ENCODE measurements at places on chromosomes 4 and X. TPM values are rescaled to one million over a fixed set of nuclear protein-coding genes. Genes with fewer than 3 reads are reported as not detected.

AMTN gene
- not detected for total RNA-seq

GABRB1 gene
- 48.8 TPM for total RNA-seq

FABP2 gene
- not detected for total RNA-seq

STAP1 gene
- total RNA-seq: not detected

BRS3 gene
- not detected for total RNA-seq

USP17L28 gene
- total RNA-seq: not detected

RBM46 gene
- total RNA-seq: 0.27 TPM

PNCK gene
- total RNA-seq: 21.0 TPM

DNA sequence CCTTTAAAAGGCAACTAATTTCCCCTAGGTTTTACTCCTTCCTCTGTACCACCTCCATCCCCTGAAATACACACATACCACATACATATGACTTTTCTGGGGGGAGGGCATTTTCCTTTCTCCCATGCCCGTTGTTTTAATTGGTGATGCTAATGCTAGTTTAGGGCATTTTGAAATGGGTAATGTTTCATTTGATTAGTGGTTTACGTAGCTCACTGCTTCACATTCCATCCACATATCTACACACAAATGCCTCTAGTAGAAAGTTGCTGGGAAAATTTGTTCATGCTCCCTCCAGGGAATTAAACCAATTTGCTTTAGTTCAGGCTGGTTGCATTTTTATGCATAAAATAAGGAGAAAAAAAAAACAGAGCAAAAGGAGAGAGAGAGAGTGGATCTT lies 231.2 kb downstream of the FRAS1 start:
- no peak for DNase-seq

DNA sequence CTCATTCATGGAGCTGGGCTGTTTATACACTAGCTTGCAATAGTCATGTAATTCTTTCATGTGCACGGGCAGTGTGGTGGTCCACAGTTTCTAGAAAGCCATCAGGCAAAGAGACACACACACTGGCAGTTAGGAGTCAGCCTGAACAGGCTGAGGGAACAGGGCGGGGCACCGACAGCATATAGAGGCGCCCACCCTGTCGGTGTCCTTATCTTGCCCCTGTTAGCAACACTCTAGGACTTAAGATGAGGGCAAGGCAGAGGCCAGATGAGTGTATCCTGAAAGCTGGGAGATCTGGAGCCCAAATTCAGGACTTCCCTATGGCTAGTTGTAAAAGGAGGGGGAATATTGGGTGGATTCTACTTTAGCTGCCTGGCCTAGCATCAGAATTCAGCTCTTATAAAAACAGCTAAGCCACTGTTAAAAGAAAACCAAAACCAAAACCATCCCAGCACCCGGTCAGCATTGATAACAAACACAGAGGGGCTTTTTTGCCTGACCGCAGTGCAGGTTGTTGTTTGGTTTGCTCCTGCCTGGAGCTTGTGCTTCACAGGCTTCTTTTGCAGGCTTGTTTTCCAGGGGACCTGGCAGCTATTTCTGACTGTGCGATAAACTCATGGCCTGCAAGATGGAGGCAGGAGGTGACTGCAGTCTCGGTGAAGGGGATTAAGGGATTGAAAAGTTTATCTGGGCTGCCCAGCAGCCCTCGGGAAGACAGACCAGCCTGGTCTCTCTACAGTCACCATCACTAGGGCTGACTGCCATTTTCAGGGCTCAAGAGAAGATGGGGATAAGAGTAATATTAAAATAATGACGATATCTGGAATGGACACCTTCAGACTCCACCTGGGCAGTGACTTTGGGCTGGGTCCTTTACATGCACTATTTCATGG lies 638.9 kb downstream of the MID1IP1 start:
- no peak for DNase-seq

DNA sequence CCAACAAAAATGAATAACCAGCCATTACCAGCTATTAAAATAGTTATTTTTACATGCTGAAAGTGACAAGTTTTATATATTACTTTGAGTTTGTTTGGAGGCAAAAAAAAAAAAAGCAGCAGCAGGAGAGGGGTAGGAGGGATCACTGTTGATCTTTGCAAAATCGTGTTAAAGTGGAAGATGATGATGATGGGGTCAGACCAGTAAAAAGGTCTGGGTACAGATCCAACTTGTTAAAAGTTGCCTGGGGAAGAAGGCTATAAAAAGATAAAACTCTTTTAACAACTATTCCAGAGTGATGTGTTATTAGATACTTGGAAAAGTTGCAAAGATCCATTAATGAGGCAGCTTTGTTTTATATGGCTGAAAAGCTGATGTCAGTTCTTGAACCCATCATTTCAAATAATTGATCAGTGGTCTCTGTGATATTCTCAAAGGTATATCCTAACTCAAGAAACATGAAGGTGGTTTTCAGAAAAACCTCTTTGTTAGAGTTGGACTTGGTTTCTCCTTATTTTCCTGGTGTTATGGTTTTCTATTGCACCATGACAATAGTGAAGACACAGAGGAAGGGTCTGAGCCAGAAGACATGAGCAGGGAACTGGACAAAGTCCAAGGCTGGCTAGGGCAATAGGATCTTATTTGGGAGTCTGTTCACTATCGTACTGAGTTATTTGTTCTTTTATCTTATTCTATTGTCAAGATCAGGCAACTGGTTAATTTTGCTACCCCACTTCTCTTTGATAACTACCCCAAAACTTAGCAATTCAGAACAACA lies 44.8 kb downstream of the EDNRA start:
- no peak for DNase-seq

DNA sequence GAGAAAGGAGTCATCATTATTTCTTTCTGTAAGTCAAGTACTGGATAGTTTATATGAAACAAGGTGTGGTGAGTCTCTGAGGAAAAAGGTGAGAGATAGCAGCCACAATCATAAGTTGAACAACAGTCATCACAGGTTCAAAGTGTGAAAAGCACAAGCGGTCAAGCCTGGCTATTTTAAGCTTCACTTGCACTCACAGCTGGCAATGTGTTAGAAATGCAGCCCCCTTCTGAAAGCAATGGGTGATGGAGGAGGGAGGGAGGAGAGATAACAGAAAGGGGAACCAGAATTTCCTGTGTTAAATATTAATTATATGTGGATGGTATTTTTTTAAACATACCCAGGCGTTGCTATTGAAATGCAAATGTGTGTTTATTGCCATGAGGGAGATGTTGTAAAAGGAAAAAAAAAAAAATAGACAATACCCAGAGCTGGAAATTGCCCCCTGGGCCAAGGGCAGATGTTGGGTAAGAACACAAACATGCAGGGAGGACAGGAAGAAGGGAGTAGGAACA lies 26.9 kb upstream of the BMP3 start:
- DNase-seq: no peak

DNA sequence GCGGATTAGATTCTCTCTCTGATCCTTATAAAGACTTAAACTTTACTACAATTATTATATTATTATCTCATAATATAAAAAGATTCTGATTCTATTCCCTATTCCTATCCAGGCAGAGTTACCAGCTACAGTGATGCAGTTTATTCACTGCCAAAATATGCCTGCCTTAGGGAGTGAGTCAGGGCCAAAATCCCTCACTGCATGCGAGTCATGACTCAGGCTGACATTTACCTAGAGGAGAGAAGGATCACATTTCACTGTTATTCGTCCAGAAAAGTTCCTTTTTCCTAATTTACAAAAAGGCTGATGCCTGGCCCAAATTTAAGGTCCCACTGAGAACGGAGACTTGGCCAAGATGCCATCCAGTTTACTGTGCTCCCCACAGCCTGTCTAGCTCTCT lies 168.5 kb upstream of the LDB2 start:
- no peak for DNase-seq

DNA sequence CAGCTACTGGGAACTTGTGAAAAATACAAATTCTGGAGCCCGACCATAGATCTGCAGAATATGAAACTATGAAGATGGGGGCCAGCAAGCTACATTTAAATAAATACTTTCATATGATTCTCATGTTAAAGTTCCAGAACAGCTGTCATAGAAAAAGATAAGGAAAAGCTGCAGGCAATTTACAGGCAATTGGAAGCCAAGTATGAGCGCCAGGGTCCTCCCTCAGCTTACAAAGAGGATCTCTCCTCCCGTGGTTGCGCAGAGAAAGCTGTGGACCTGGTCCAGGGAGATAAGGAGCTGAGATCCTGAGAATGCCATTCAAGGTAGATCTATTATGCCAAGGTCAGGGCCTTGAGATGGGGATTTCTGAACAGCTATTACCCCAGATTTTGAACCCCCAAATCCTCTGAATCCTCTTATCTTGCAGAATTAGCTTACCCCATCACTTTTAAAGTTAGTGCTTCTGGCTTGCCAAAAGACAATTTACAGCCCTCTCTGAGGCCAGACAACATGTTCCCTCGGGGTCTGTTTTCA lies 25.6 kb upstream of the FRAS1 start:
- DNase-seq: no peak

DNA sequence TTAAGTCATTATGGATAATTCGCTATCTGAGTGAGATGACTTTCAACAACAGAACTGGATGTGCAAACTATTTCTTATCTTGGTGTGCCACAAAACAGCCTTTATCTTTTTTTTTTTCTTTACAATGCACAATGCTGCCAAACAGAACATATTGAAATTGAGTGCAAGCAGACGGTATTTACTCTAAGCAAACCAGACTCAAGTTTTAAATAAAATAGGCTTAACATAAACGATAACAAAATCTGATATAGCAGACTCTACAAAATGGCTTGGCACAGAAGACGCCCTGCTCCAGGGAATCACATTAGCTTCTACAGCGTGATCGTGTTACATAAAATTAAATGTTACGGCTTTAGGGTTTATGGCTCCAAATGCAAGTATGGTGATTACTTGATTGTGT lies 9.6 kb upstream of the STK32B start:
- no peak for DNase-seq

DNA sequence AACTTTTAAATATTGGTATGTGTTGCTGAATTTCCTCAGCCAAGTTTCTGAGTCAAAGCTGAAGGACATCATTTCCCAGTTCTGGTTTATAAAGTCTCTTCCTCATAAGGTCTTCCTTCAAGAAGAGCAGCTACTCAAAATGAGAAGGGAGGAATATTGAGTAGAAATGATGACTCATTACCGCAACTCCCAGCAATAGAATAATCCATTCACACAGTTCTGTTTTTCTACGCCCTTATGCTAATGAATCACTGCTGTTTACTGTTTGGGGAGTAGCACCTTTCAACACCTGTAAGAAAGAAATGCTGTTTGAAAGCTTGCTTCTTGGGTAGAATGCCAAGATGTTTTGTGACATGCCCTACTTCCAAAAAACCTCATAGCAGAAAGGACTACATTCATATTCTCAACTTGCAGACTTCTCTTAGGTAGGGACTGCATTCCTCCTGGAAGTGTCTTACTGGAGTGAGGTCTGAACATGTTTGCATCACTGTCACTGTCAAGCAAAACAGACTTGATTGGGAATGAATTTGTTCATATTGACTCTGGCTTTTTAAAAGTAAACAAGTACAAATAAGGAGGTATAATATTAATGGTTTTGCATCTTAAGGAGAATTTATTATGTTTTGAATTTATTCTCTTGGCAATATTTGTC lies 147.2 kb upstream of the BANK1 start:
- no peak for DNase-seq

GRCh38 chr4:144782345-144782744 lies 136.4 kb downstream of the HHIP start:
- DNase-seq: no peak

GRCh38 chr4:959338-960139 lies 13.8 kb downstream of the DGKQ start:
- DNase-seq: no peak

All from cerebellum (tissue), 4 donors.